ENCODE measurements at places on chromosomes 5 and 9.

- no peak for DNase-seq
Measured at GRCh38 chr9:90974016-90974415, 172.4 kb downstream of the SYK start.

- no peak for DNase-seq
Measured at GRCh38 chr5:115335301-115335700, 38.8 kb upstream of the CCDC112 start.

DNA sequence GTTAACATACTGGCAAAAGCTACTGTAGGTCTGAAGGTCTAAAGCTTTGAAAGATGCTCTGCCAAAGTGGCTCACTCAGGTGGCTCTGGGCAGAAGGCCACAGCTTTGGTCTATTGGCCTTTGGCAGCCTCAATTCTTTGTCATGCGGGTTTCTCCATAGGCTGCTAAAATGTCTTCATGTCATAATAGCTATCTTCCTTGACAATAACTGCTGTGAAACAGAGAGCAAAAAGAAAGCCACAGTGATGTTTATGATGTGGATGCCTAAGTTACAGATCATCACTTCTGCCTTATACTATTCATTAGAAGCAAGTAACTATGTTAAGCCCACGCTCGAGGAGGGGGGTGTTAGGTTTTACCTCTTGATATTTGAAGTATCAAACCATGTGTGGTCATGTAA lies 906.1 kb upstream of the CDH9 start:
- DNase-seq: no peak

GRCh38 chr9:37971108-37971459 lies 67.2 kb upstream of the SLC25A51 start:
- no peak for DNase-seq

All from NCI-H1417 (cell line).